ENCODE measurements at places on chromosomes 5 and 9. TPM values are rescaled to one million over a fixed set of nuclear protein-coding genes. Genes with fewer than 3 reads are reported as not detected.
A peak's percentile ranks its signal among the peaks of the same experiment; 100 is the strongest.

The SOHLH1 gene
- polyA plus RNA-seq = not detected

DNA sequence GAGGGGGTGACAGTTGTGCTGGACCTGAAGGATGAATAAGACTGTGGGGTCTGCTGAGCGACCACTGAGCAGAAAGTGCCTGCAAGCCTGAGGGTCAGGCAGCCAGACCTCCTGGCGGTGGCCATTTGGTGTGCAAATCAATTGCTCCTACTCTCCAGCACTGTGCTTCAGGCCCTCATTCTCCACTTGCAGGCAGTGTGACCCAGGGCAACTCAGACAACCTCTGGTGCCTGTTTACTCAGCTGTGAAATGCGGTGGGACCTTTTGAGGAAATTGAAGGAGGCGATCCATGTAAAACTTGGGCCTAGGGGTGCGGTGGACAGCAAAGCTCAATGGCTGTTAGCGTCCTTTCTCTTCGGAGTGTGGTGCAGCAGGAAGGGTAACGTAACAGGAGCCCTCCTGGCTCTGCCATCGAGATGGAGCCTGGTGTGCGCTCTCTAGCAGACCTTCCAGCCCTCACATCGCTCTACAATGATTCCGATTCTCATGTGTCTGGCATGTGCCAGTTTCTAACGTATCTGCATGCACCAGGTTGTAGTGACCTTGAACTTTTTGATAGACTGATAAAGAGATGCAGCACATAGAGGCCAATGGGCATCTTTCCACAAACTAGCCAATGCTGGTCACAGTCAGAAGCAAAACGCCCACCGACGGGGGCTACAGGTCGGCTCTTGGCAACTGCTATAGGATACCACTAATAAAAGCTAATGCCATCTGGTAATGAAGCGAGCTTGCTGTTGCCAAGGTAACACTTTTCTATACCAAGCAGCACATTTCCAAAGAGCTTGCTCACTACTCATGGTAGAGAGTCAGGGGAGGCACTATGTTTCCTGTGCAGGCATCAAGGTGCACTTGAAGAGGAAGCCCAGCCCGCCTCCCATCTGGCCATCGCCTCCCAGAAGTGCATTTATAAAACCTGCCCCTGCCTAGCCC, 159.7 kb upstream of the RAPGEF1 start:
- no peak for DNase-seq

The VCP gene
- polyA plus RNA-seq = 152 TPM

The CD180 gene
- 0.80 TPM for polyA plus RNA-seq

DNA sequence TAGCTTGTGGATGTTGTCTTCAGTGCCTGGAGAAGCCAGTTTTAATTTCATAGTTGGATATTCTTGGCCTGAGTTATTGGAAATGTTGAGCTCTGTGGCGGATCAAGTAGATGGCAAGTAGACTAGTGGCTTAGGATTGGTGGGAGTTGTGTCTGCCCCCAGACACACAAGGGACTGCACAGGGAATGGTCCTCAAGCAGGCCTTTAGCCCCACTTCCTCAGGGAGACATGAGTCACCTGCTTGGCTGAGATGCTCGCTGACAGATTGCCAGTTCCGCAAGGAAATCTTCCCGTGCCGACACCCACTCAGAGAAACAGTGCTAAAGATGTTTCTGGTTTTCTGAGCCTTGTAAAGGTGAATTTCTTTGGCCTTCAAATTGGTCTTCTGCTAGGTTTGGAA, 18.8 kb upstream of the CATSPER3 start:
- DNase-seq = peak; percentile 61

- no peak for DNase-seq
These were observed 167.3 kb downstream of the PJA2 start for GRCh38 chr5:109242518-109242917.

DNA sequence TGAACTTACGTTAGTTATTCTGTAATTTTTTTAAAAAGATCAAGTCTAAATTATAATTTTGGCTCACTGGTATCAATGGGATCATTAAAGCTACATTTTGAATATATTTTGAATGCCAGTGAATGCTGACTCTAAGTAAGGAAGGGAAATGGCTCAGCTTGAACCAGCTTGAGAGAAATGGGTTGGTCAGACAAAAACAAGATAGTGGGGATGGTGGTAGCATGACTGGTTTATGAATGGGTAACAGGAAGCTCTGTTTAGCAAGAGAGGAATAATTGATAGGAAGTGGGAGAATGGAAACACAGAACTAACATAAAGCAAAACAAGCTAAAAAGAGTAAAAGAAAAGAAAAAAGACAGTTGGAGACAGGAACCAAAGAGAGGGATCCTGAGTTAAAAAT, 220.2 kb downstream of the ADAMTS6 start:
- DNase-seq = no peak

DNA sequence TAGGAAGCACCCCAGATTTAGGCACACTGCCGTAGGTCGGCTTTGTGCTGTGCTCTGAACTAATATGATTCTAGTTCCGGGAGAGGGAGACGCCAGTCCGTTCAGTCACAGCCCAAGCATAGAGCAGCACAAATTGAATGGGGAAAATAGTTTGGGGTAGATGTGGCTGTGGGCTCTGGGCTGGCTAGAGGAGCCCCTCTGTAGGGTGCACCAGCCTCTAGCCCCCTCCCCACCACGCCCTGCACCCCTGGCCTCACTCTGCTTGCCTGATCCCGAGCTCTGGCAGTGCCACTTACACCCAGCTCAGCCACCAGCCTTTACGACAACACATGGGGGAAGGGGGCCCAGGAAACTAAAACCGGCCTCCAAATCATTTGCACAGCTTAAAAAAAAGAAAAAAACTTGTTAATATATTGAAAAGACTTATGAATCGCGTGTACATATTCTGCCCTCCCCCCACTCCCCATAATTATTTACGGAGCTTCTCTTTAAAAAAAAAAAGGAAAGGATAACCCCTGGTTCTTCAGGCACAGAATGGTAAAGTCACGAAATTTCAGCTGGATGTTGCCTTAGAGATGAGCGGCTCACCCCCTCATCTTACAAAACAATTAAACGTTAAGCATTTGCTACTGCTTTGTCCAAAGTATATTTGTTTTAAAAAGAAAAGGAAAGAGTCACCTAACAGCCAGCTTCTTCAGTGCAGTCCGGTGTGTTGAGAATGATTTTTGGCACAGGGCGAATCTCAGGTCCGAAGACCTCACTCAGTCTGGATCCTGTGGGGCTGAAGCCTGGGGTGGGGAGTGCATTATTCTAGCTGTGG, 3.5 kb downstream of the LMX1B start:
- no peak for DNase-seq

- DNase-seq = peak; percentile 48
These were observed 307.7 kb downstream of the ADGRV1 start for GRCh38 chr5:90866333-90866732.

The ZNF367 gene
- 7.0 TPM for polyA plus RNA-seq

The GKAP1 gene
- polyA plus RNA-seq = 17.2 TPM

GRCh38 chr5:60809891-60810425, 34.1 kb downstream of the ELOVL7 start:
- no peak for DNase-seq

- no peak for DNase-seq
These were observed 399.2 kb upstream of the KIF2A start for GRCh38 chr5:61906820-61907219.

GRCh38 chr5:75681125-75681830, 36.0 kb downstream of the POC5 start:
- peak; percentile 75 for DNase-seq

DNA sequence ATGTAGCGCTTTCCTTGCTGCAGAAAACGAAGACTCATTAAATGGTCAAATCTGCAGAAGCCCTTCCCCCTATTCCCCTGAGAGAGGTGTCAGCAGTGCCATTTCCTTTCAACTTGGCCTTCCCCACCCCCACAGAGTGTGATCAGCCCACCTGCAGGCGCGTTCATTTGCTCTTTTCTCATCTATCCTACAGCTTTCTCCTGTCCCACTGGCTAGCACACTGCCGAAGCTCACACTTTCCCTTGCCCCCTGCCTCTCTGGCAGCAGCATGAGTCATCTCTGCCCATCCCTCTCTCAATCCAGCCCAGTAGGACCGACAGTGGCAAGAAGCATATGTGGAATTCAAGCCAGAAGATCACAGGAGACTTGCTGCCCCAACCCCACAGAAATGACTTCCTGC, 213.8 kb downstream of the FAM114A2 start:
- no peak for DNase-seq

The ADAMTS16 gene
- 10.6 TPM for polyA plus RNA-seq

- DNase-seq = no peak
These were observed 131.4 kb downstream of the KIF4B start for GRCh38 chr5:155144956-155145355.

- DNase-seq = no peak
These were observed 451.1 kb downstream of the EBF1 start for GRCh38 chr5:158648631-158649030.

The PCDH12 gene
- 18.0 TPM for polyA plus RNA-seq

The DNAJC18 gene
- 20.7 TPM for polyA plus RNA-seq

The OTULINL gene
- polyA plus RNA-seq = 6.7 TPM

- peak; percentile 13 for DNase-seq
These were observed 2.9 kb downstream of the EDIL3 start for GRCh38 chr5:84381502-84382362.

DNA sequence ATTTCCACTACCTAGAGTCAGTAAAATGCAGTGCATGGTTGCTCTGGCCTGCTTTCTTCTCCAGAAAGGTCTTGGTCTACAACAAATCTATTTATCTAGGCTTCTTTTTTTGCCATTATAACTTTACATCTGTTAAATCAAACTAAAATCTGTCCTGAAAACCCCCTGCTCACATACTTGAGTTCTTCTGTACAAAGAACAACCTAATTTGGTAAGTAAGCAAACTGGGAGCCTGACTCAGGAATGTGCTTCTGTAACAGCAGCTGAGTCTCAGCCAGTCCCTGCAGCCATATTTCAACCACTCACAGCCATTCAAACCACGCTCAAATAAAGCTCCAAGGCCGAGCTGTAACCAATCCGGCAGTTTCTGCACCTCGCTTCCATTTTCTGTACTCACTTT, 95.8 kb downstream of the PLPP1 start:
- DNase-seq = peak; percentile 88

The PRDM9 gene
- polyA plus RNA-seq = not detected

The LCN1 gene
- not detected for polyA plus RNA-seq

- no peak for DNase-seq
These were observed 481.7 kb downstream of the CDH10 start for GRCh38 chr5:24163091-24163490.

DNA sequence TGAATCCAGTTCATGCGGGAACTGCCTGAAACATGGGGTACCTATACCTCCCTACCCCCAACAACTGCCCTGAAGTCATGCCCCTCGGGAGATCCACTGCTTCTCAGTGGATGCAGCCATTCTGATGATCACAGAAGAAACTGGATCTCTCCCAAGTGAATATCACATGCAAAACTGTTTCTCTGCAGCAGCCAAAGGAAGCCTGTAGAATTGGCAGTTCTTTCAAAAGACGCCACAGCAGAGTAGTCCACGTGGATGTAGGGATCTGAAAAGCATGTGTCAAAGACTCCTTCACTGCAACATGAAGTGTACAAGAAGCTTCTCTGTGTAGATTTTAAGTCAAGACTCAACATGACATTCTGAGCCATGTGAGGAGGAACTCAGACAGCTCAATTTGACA, 286.7 kb downstream of the NR3C1 start:
- peak; percentile 59 for DNase-seq

- DNase-seq = no peak
These were observed 313.8 kb downstream of the GLIS3 start for GRCh38 chr9:3986060-3986459.

The PTGS1 gene
- 4.0 TPM for polyA plus RNA-seq

DNA sequence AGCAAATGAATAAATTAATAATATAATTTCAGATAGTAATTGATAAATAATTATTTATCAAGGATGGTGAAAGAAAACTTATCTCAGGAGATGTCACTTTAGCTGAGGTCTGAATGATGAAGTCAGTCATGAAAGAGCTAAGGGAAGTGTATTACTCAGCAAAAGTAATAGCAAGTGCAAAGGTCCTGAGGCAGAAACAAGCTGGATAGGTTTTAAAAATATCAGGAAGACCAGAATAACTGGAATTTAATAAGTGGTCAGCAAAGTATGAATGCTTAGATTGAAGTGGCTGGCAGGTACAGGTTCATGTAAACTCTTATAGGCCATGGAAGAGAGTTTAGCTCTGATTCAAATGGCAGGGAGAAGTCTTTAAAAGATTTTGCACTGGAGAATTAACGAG, 1.0 kb upstream of the NMUR2 start:
- no peak for DNase-seq

GRCh38 chr5:144187699-144188294, 17.1 kb downstream of the KCTD16 start:
- peak; percentile 80 for DNase-seq

GRCh38 chr9:136229096-136230065, 16.2 kb downstream of the QSOX2 start:
- DNase-seq = no peak

DNA sequence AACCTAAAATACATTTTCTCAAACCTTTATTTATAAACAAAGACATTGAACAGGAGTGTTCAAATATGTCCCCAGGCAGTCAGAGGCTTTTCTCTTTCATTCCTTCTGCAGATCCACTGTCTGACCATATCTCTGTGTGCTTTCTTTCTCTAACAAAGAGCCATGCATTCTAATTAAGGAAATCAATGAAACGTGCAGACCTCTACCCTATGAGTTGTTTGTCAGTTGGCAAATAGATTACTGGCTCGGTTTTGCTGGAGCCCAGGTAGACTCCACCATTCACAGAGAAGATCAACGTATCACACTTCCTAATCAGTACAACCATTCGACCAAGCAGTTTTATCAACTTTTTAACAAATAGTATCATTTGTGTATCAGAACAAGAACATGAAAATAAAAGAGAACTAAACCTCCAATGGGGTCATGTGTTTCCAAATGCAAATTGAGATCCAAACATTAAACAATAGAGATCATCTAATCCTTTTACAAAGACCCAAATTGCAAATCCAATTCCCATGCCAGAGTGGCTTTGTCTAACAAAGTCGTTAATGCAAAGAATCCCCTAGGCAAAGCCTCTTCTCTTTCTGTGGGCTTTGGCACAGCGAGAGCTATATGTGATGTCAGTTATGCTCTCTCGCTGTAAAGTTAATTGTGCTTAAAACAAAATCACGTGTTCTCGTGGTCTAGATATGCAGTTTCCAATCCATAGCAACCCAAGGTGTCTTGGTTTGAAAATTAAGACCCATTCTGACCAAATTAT, 16.8 kb downstream of the KLF4 start:
- DNase-seq = no peak

The TMEM252 gene
- 1.2 TPM for polyA plus RNA-seq

DNA sequence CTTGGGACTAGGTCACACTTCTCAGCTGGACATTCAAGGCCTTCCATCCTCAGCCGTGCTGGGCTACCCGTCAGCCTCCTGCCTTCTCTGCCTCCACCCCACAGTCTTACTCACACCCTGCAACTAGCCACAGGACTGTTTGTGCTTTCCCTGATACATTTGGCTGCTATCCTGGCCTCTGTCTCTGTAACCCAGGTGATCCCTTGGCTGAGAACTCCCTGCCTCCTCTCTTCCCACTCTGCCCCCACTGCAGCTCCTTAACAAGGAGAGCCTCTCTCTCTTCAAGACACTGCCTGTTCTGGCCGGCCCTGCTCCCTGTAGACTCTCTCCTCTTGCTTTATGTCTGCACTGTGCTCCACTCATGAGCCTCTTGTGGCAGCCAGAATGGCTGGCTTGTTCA, 120.6 kb downstream of the MSX2 start:
- DNase-seq = peak; percentile 26

GRCh38 chr9:69028754-69029153, 6.8 kb upstream of the FXN start:
- no peak for DNase-seq

The ADAMTSL1 gene
- 20.1 TPM for polyA plus RNA-seq

GRCh38 chr9:118170032-118170955, 466.1 kb downstream of the TLR4 start:
- peak; percentile 86 for DNase-seq

Measured in muscle of leg (tissue), 16 donors.